Activated T-cell treated with anti-CD3 and anti-CD28 coated beads, Interleukin-2, amount 50 U/mL, for 24 hours (primary cell): ENCODE measurements at places on chromosomes 13 and 19.

DNA sequence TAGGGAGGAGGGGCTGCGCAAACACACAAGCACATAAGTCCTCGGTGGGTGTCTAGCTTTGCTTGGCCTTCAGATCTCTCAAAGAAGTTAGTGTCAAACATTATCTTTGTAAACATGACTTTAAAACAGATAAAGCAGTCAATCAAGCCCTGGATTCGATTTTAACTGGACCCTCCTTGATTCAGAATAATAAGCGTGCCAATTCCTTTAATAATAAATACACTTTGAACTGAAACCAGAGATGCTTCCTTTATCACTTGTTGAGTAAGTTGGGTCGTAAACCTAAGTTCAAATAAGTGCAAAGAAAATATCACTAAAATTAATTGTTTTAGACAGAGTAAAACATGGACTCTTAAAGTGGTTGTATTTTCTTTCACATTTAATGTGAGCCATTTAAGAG, 30.9 kb downstream of the POU4F1 start:
- no peak for DNase-seq

DNA sequence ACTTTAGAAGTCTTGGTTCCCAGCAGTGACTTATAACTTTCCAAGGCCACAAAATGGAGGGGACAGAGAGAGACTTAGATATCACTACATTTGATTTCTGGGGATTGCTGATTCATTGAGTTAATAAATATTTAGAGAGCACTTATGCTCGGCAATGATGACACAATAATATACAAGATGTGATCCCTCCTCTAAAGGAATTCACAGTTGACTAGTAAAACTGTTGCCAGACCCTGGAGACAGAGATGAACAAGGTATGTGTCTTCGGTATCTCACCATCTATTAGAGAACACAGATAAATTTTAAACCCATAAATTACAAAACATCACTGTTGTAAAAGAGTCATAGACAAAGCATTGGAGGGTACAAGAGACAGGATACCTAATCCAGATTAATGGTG, 437.5 kb downstream of the FOXO1 start:
- no peak for DNase-seq

GRCh38 chr19:57362419-57362818, 932 bp upstream of the TRAPPC2B start:
- DNase-seq = no peak

- no peak for DNase-seq
Observed at GRCh38 chr19:49807904-49808675, 5.0 kb downstream of the FUZ start.

DNA sequence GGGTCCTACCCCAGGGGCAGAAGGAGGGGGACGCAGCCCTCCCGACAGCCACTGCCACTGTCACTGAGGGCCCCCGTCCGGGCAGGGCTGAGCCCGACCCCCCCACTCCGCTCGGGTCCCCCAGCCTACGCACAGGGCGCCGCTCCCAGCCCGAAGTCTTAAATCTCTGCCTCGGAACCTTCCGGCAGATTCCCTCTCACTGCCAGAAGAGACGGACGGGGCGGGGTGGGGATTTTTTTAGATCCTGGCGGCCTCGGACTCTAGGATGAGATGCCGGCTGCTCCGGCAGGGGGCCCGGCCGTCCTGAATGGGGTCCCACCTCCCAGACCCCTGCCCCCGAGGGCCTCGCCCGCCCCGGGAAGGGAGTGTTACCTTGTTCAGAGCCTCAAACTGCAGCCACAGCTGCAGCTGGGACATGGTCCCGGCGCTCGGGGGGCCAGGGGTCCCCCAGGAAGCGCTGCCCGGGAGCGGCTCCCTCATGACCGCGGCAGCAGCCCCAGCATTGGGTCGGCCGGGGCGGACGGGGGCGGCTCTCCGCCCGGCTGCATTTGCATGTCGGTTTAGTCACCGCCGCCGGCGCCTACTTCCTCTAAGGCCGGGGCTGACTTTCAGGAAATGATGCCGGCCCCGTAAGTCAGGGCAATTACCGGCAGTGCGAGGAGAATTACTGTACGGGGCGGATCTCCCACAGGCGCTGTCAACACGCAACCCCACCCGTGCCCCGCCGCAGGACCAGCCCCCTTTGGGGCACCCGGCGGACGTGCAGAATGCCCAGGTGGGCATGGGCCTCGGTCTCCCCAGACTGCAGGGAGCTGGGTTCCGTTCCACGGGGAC, 28.1 kb downstream of the GPX4 start:
- peak; percentile 92 for DNase-seq

GRCh38 chr19:42652021-42652420, 57.3 kb upstream of the CEACAM8 start:
- DNase-seq = no peak

GRCh38 chr19:1650650-1651567, 1.5 kb downstream of the TCF3 start:
- DNase-seq = peak; percentile 79

DNA sequence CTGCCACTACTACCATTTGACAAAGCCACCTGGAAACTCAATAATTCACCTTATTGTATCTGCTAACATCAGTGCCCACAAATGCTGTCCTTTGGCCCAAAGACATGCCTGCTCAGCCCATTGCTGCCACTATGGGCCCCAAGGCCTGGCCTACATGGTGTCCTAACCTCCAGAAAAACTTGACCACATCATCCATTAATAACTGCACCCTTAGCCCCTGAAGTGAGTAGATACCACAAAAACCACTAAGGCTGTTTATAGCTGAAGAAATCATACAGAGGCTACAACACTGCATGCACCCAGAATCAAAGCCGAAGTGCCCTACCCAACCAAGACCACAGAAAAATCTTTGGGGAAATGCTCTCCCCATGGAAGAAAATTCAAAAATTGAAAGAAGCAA, 932.8 kb upstream of the SLITRK6 start:
- no peak for DNase-seq

- no peak for DNase-seq
Observed at GRCh38 chr19:34759218-34759917, 13.6 kb downstream of the ZNF599 start.

DNA sequence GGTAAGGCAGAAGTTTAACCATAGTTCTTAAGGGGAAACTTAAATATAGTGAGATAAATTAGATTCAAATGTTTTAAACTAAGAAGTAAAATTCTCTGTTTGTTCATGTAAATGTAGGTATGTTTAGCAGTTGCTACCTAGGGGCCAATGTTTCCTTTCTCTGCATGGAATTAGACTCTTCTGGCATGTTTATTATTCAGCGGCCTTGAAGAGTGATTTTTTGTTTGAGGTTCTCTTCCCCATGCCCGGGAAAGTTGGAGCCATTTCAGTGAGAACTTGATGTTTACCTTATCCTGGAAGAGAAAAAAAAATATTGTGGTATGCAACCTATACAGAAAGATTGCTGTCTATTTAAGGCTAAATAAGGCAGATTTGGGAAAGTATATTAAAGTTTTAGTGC, 492.9 kb downstream of the KLF5 start:
- no peak for DNase-seq

DNA sequence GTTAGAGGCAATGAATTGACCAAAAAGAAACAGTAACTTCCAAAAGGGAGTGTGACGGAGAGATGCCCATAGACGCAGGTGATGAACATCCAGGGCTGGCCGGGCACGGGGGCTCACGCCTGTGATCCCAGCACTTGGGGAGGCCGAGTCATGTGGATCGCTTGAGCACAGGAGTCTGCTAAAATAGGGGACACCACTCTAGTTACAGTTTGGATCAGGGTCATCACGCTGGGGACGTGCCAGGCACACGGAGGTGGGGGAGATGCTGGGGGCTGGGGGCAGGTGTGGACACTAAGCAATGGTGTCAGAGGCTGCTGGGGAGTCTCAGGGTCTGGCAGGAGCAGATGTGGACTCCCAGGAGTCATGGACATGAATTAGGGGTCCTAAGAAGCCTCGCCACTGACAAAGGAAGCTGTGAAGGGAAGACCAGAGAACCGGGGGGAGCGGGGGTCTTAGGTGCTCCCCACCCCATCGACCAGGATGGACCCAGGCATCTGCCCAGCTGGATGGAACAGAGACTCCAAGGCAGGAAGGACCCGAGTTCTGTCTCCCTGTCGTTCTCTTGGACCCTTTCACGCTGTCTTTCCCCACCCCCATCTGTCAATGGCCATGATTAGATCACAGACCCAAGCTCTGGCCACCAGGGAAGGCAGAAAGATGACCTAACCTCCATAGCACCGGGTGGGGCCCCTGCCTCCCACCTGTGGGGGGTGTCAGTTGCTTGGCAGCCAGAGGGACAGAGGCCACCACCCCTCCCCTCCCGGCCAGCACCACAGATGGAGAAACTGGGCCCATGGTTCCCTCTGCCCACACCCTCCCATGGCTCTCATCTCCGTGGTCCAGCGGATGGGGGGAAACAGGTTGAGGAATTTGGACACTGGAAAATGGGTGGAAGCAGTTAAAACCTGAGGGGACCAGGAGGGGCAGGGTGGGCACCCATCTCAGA, 19.6 kb downstream of the CCDC8 start:
- no peak for DNase-seq

GRCh38 chr19:35909684-35910035, 1.6 kb upstream of the TYROBP start:
- no peak for DNase-seq

GRCh38 chr19:5696196-5697021, 6.3 kb downstream of the RPL36 start:
- no peak for DNase-seq

DNA sequence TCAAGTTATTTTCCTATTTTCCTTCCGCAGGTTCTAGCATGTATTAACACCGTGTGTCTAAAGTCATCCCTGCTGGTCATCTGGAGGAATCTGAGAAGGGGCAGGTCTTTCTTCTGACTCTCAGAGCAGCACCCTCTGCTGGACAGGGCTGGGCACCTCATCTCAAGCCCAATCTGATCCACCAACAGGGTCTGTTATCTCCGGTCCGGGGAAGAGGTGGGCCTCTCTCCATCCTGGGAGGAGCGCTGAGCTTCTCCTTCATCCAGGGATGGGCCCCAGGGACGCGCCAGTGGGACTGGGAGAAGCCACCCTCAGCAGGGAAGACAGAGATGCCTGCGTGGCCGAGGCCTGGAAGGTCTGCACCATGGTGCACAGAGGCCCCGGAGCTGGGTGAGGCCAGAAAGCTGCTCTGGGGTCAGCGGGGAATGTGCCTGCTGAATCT, 26.0 kb upstream of the ZNF331 start:
- peak; percentile 54 for DNase-seq

DNA sequence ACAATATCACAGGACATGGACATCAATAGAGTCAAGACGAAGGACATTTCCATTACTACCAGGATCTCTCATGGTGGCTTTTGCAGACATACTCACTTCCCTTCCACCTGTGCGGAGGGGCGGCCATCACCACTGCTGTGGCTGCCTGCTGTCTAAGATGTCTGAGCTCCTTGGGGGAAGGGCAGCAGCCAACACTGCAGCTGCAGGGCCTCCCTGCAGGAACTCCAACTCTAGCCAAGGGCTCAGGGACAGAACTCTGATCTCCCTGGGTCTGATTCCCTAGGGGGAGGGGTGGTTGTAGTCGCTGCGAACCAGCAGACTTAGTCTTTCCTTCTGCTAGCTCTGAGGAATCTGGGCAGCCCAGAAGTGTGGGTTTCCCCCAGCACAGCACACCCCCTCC, 78.9 kb upstream of the ANKRD10 start:
- DNase-seq = no peak

DNA sequence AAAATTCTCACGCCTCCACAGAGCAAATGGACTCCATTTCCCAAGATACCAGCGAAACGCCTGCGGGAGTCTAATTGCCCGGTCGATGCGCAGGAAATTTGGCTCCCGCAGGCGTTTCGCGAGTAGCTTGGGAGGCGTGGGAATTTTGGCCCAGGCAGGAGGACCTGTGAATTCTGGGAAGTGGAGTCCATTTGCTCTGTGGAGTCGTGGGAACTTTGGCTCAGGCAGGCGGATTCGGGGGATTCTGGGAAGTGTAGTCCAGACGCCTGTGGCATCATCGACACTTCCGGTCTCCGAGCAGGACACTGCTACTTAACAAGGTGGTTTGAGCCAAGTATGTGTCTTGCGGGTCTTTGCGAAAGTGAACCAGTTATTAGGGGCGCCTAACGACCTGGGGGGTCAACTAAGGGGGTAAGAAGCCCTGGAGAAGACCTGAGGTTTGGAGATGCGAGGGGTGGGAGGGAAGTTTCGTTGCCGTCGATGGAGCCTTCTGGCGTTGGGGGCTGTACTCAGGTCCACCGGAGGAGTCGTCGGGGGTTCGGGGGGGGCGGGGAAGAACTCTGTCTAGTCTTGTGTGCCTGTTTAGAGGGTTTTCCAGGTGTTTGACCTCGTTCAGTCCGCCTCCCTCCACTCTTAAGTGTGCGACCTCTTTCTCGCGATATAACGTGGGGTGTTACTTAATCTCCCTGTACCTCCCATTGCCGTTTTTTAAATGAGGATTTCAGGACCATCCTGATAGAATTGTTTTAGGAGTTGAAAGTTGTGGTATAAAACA, at the start of gene ZNF155:
ZNF155 (plus strand) TSS at position 277 of the 775 bp plus-strand sequence. CDS start 4,356 bp downstream, outside the sequence.
- DNase-seq = peak; percentile 85

DNA sequence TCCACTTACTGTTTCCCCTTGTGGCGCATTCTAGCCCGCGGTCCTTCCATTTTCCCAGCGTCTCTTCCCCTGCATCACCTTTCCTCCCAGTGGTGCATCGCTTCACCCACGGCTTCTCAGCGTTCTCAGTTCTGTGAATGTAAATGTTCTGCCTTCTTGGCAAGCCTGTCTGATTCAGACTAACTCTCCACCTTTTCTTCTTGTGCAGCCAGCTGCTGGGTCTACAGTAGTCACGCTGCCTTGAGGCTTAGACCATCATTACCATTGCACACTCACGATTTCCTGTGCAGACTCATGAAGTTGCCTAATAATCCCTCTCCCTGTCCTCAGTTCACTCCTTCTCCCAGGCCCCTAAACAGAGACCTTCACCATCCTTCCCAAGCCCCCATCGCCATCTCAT, 75.0 kb downstream of the DHRS12 start:
- DNase-seq = no peak

GRCh38 chr13:99758460-99759162, 213.0 kb downstream of the ZIC5 start:
- no peak for DNase-seq

GRCh38 chr13:82206241-82206640, 1676.0 kb downstream of the SLITRK1 start:
- no peak for DNase-seq

- DNase-seq = no peak
Observed at GRCh38 chr13:112428704-112429103, 52.5 kb downstream of the SPACA7 start.

- no peak for DNase-seq
Observed at GRCh38 chr13:107832500-107833100, 382.7 kb downstream of the LIG4 start.

GRCh38 chr13:99686944-99687411, 185.7 kb downstream of the TM9SF2 start:
- DNase-seq = no peak

DNA sequence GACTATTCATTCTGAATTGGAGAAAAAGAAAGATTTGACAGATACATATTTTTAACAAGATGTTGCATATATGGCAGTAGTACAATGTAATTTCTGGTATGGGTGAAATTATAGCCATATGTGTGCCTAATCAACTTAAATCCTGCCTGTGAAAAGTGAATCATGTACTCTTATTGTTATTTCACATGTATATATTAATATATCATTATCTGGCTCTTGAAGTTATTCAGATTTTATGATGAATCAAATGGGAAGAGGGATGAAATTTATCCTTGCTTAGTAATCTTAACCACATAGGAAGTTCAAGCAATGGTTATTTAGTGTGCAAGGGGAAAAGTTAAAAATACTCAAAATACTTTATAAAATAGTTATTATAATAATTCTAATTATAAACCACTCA, 80.5 kb downstream of the GPC6 start:
- DNase-seq = no peak
